Colonic mucosa (tissue), 4 donors: ENCODE measurements at places on chromosomes 6 and 20.

DNA sequence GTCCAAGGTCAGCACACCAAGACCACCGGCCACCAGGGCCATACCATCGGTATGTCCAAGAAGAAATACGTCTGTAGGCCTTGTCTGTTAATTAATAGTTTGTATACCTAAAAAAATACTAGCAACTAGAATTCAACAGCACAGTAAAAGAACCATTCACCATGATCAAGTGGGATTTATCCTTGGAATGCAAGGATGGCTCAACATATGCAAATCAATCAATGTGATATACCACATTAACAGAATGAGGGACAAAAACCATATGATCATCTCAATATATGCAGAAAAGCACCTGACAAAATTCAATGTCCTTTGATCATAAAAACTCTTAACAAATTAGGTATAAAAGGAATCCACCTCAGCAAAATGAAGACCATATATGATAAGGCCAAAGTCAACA is 24.4 kb downstream of the RPP40 start:
- no peak for DNase-seq

GRCh38 chr20:13231031-13231752 is 10.1 kb downstream of the ISM1 start:
- no peak for DNase-seq

GRCh38 chr6:109024784-109025183 is 69.9 kb downstream of the SESN1 start:
- no peak for DNase-seq

- no peak for DNase-seq
These were observed 181.7 kb downstream of the ZNF217 start for GRCh38 chr20:53411891-53412290.

- no peak for DNase-seq
These were observed 259.6 kb upstream of the PLCB4 start for GRCh38 chr20:8809107-8809953.

DNA sequence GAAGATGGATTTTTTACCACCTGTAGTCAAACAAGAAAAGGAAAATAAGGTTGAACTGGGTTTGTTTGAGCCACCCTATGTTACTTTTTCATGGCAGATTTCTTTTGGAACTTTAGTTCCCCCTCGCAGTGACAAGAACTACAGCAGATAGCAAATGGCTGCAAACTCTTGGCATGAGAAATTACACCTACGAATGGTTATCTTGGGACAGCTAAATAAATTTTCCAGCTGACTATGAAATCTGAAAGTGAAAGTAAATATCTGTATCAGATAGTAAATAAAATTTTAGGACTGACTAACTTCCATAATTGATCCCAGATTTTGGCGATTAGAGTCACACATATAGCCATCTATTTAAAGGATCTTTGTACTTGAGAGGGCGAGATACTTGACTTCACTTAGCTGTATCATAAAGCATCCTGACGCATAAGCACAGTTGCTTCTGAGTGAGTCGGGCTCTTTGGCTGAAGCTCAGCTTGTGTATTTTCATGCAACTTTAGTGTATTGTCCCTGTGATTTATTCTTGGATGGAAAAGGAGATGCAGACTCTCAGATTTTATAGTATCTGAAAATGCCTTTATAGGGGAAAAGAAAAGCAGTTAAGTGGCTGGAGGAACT is 125.3 kb upstream of the B3GAT2 start:
- no peak for DNase-seq

DNA sequence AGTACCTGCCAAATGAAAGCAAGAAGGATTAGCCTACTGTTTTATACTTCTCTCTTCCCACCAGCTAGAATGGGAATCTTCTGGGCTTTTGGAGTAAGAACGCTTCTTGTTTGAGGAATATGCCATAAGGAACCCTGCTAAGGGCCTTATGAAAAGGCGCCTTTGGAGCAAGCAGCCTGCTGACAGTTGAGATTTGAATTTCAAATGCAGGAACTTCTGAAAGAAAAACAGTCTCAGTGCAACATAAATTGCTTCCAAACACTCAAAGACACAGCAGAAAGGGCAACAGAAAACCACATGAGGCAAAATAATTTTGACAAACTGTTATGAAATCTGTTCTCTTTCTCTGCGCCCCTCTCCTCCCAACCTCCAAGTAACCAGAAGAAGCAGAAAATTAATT is 149.4 kb upstream of the B3GAT2 start:
- no peak for DNase-seq

DNA sequence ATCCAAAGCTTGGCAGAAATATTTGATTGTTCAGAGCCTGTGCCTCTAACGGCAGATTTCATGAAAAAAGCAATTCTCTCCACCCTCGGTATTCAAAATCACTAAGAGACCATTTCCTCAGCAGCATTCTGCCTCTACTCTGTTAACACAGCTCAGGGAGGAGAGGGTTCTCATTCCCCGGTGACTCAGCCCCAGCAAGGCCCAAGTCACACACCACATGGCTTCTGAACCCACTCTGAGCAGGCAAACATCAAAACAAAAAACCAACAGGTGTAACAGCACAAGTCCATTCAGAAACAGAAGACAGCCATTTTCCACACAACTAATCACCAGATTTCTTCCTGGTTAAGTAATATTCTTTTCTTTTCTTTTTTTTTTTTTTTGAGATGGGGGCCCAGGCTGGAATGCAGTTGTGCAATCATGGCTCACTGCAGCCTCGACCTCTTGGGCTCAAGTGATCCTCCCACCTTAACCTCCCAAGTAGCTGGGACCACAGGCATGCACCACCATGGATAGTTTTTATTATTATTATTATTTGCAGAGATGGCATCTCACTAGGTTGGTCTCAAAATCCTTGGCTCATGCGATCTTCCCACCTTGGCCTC is 55.4 kb downstream of the GFOD1 start:
- no peak for DNase-seq

DNA sequence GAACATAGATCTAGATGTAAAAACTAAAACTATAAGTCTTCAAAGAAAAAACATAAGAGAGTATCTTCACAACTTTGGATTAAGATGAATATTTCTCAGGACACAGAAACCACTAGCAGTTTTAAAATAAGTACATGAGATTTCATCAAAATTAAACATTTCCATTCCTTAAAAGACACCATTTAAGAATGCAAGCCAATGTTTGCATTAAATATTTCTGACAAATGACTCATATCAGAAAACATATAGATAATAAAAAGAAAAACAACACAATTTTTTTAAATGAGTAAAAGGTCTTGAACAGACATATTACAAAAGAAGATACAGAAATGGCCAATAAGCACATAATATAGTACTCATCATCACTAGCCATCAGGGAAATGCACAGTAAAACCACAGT is 59.7 kb downstream of the COL21A1 start:
- DNase-seq = no peak

GRCh38 chr20:59661153-59661552 is 56.8 kb downstream of the PHACTR3 start:
- DNase-seq = peak; percentile 7

DNA sequence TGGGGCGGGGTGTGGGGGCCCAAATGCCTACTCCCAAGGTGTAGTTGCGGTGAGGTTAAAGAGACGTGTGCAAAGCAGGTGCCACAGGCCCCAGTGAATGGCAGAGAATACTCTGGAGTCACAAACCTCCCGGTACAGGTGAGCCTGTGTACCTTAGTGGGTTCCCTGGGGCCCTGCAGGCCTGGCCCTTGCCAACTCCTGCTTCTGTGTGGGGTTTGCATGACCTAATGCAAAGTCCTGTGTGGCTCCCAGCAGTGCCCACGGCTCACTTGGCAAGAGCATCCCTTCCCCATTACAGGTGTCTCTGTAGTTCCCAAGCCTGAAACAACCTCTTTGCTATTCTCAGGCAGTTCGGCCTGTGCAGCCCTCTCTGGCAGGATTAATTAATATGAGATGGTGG is 17.5 kb downstream of the SPDEF start:
- DNase-seq = no peak

- DNase-seq = no peak
These were observed 374.8 kb downstream of the MAFB start for GRCh38 chr20:40314278-40314677.

GRCh38 chr6:79646006-79646405 is 14.9 kb downstream of the SH3BGRL2 start:
- DNase-seq = no peak

DNA sequence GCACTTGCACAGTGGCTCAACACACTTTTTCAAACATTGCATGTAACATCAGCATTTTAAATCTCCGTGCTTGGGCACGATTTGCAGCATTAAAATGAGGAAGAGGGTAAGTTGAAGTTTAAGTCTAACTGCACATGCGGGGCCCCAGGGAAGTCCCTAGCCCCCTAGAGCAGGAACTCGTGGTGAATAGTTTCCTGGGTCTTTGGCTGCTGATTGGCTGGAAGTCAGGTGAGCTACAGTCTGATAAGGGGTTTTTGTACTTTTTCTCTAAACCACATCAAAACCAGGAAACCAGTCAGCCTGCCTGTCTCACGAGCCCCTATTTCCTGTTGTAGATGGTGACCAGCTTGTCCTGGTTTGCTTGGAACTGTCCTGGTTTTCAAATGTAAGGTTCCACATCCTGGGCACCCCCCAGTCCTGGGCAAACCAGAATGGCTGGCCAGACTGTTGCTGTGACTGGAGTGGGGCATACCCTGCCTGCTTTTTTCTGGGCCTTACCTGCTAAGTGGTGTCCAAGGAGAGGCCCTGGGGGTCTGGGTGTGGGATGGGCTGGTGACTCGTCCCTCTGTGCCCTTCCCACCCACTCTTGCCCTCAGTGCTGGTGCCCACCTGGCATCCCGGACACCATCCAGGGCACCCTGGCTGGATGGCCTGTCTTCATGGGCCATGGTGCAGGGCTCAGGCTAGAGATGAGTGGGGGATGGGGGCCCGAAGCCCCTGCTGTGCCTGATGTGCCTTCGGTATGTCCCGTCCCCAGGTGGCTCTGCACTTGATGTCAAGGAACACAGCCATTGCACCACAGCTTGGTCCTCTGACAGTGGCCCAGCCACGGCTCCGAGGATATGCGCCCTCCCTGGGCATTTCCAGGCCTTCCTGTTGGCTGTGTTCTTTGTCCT is 31.8 kb downstream of the SUN5 start:
- DNase-seq = peak; percentile 42

GRCh38 chr6:152391179-152391880 is 245.8 kb downstream of the SYNE1 start:
- no peak for DNase-seq

- no peak for DNase-seq
These were observed 109.5 kb upstream of the RAB32 start for GRCh38 chr6:146433881-146434731.

- DNase-seq = no peak
These were observed 87.1 kb upstream of the SULF2 start for GRCh38 chr20:47872341-47872740.

DNA sequence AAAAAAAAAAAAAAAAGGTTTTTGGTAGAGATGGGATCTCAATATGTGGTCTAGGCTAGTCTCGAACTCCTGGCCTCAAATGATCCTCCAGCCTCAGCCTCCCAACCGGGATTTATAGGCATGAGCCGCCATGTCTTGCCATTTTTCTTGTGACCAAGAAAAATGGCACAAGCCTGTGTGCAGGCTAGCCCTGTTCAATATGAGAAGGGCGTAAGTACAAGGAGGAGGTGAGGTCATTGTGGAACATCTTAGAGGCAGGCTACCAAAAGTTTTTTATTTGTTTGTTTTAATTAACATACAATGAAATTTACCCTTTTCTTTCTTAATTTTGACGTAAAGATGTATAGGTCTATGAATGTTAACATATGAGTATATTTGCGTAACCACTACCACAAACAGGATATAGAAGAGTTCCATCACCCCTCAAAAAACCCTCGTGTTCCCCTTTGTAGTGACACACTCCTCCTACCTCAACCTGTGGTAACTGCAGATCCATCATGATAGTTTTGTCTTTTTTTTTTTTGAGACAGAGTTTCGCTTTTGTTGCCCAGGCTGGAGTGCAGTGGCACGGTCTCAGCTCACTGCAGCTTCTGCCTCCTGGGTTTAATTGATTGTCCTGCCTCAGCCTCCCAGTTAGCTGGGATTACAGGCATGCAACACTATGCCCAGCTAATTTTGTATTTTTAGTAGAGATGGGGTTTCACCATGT is 28.3 kb upstream of the KIF3B start:
- no peak for DNase-seq

DNA sequence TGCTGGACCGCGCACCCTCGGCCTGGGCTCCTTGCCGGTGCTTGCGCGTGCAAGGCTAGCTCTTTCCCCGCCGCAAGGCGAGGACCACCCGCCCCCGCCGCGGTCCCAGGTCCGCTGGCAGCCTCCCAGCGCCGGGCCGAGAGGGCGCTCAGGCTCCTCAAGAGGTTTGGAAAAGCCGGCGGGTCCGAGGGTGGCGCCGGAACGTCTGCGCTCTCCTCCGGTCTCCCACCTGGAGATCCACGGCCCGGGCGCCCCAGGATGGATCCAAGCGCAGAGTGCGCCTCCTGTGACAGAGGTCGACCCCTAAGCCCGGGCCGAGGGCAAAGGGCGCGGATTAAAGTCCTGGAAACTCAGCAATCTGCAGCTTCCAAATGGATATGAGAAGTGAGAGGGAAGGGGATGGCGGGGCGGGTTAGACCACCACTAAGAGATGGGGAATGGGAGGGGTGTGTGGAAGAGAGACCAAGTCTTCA is 575 bp upstream of the MICAL1 start:
- DNase-seq = peak; percentile 55

DNA sequence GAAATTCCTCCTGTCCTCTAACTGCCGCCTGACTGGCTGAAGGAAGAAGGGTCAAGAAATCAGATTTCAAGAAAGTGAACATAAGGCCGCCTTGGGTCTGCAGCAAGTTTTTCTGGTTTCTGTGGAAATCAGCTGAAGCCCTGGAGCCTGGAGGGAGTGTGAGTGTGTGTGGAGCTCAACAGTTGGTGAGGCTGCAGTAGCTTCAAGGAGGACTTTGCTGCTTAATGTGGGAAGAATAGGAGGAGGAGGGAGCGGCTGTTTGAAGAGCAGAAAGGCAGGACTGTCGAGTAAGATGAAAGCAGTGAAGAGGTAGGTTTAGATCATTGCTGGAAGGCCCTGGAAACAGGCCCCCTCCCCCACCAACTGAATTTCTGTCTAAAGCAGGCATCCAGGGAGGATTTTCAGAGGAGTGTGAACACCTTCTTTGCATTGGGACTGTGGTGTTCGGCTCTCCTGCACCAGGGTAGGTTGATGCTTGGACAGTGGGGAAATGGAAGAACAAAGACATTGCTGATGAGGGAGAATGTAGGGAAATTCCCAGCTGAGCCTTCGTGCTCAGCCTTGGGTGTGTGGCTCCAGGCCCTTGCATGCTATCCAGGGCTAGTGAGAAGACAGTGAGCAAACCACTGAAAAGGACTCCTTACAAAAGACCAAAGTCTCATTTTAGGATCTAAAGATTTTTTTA is 79.5 kb upstream of the VSTM2L start:
- DNase-seq = no peak

- no peak for DNase-seq
These were observed 1.7 kb downstream of the CDC25B start for GRCh38 chr20:3797592-3798372.

- no peak for DNase-seq
These were observed at the start of gene MYLK2 for GRCh38 chr20:31819083-31819784. Gene MYLK2, plus strand, starts transcription at chr20:31819356. Its CDS starts 225 bp downstream, at chr20:31819581.

- no peak for DNase-seq
These were observed 21.3 kb upstream of the DST start for GRCh38 chr6:56664029-56664428.

GRCh38 chr6:159122453-159122852 is 46.7 kb upstream of the FNDC1 start:
- DNase-seq = no peak

GRCh38 chr6:125597411-125598253 is 151.8 kb upstream of the HEY2 start:
- DNase-seq = no peak

GRCh38 chr6:136721467-136721866 is 70.8 kb downstream of the MAP3K5 start:
- DNase-seq = no peak
